ENCODE measurements at places on chromosomes 5 and 9. TPM values are rescaled to one million over a fixed set of nuclear protein-coding genes. Genes with fewer than 3 reads are reported as not detected.

IL9 gene
- not detected for total RNA-seq

- H3K4me1 ChIP-seq: peaks cover 3% of the 10 kb centered on the region
- H3K4me3 ChIP-seq: no peak overlapping the region
- DNase-seq: no peak
- no peaks in the 10 kb centered on the region for H3K36me3 ChIP-seq
These were observed 1.3 kb downstream of the BBLN start for GRCh38 chr9:128161215-128161902.

DNA sequence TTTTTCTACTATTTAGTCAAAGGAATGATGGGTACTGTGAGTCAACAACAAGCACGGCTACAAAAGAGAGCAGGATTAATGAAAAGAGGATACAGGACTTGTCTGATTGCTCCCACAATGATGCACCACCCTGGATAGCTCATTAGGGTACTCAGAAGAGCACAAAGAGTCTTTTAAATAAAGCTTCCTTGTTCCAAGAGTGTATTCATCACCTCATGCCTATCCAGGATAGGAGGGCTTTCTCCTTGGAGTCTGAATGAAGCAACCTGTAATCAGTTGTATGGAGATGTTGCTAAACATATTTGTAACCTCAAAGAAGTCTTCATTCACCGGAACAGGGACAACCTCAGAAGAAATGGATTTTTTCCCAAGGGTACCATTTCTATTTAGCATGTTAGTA lies 219.5 kb upstream of the TMEM161B start:
- no peaks in the 10 kb centered on the region for H3K27me3 ChIP-seq
- no peak overlapping the region for H3K27ac ChIP-seq
- no peaks in the 10 kb centered on the region for H3K4me1 ChIP-seq
- H3K36me3 ChIP-seq: no peaks in the 10 kb centered on the region

- no peak overlapping the region for H3K27ac ChIP-seq
- no peaks in the 10 kb centered on the region for H3K27me3 ChIP-seq
- no peak overlapping the region for H3K4me3 ChIP-seq
- H3K36me3 ChIP-seq: no peaks in the 10 kb centered on the region
These were observed 18.3 kb upstream of the HSDL2 start for GRCh38 chr9:112361601-112362000.

GRCh38 chr5:155053501-155053900 lies 39.9 kb downstream of the KIF4B start:
- H3K27ac ChIP-seq: no peak overlapping the region
- no peaks in the 10 kb centered on the region for H3K36me3 ChIP-seq
- H3K4me3 ChIP-seq: no peak overlapping the region
- no peak for DNase-seq
- no peaks in the 10 kb centered on the region for H3K27me3 ChIP-seq

- no peaks in the 10 kb centered on the region for H3K36me3 ChIP-seq
- DNase-seq: no peak
- no peak overlapping the region for H3K27ac ChIP-seq
- no peaks in the 10 kb centered on the region for H3K4me1 ChIP-seq
- no peak overlapping the region for H3K4me3 ChIP-seq
These were observed 12.8 kb downstream of the NOTCH1 start for GRCh38 chr9:136532799-136533774.
